Left kidney (tissue), 8 donors: ENCODE measurements at places on chromosomes 3 and 15. TPM values are rescaled to one million over a fixed set of nuclear protein-coding genes. Genes with fewer than 3 reads are reported as not detected.

The FXR1 gene
- polyA plus RNA-seq, result 244 TPM

DNA sequence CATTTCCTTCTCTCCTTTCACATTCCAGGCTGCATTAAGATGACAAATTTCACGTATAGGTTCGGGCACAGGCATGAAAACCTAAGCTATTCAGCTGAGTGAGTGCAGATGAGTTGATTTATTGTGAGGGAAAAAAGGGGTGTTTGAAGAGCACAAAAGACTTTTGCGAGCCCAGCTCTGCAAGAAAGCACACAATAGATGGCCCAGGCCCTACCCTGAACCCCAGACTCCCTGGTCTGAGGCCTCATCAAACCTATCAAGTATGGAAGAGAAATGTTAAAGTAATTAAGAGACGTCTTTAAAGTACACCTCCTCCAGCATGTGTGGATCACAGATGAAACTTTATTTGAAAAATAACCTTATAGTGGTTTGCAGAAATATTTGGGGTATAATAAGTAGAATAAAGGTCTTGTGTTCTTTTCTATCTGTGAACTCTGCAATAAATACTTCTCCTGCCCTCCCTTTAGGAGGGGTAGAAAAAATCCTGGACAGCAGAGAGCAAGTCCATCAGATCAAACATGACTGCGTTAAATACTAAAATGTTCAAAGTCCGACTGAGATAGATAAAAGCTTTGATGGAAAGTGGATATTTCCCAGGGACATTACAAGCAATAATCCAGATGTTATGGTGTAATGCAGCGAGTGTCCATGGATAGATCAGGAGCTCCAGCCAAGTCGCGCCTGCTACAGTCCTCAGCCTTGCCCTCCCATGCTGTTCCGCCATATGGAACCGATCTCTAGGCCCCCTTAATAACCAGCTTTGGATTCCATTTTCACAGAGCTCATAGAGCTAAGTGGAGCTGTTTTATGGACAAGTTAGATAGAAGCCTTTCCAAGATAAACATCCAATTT lies 121.5 kb downstream of the MCTP2 start:
- DNase-seq, result peak; percentile 77

DNA sequence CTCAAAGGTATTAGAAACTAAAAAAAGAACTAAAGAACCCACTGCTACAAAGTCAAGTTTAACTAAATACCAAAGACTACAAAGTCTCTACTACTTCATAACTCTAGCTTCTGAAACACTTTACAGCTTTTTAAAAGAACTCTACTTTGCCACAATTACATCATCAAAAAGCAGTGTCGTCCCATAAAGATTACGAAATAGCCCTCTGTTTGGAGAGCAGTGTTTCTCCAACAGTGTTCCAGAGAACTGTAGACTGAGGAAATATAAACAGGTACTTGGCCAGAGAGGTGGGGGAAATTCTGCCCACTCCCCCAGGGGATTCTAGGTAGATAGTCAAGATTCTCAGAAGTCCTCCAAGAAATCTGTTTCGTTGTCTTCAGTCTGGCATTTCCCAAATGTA lies 225.6 kb downstream of the PDZRN3 start:
- DNase-seq, result no peak

DNA sequence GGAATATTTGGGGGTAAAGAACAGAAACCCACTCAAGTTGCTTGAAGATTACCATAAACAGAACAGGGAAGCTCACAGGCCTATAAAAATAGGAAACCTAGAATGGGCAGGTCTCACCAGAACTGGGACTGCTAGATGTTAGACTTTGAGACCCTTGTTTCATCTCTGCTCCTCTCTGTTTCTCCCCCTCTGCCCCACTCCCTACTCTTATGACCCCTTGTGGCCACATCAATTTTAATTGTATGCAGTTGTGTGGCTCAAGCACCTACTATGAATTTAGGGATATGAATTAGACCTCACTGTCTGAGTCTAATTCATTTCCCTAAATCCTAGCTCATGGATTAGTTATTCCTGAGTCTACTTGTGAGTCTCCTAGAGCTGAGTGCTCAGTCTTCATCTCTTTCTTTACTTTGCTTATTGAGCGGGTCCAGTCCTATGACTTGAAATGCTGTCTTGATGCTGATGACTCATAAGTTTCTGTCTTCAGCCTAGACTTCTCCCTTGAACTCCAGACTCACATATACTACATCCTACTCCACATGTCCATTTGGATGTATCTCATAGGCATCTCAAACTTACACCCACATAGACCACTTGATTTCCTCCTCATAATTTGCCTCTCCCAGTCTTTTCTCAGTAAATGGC lies 78.7 kb downstream of the ITPR1 start:
- no peak for DNase-seq

- DNase-seq, result peak; percentile 42
These were observed 45.2 kb upstream of the DPPA4 start for GRCh38 chr3:109382588-109382987.

- no peak for DNase-seq
These were observed 61.9 kb upstream of the SLC6A1 start for GRCh38 chr3:10930666-10931040.
